ENCODE measurements at places on chromosomes 11 and 22.

- no peak for DNase-seq
Observed at GRCh38 chr11:130211781-130212401, 52.3 kb downstream of the ST14 start.

DNA sequence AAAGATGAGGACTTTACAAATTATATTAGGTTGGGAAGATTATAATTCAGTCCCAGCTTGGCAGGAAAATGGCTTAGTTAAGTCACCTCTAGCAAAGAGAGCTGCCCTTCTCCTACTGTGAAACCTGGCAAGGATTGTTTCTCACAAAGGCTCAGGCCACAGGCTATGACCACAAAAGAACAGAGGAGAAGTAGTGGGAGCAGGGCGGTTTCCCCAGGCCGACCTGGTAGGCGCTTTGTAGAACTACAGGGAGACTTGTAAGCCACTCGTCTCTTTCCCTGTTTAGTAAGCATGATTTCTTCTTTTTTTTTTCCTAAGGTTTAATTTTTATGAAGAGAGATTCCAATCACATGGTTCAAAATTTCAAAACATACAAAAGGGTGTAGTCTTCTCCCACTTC lies 4.6 kb downstream of the SNAP29 start:
- DNase-seq, result no peak

- DNase-seq, result no peak
Observed at GRCh38 chr11:95330302-95330701, 99.3 kb upstream of the SESN3 start.

GRCh38 chr22:41377846-41378245 lies 3.9 kb upstream of the TEF start:
- no peak for DNase-seq

DNA sequence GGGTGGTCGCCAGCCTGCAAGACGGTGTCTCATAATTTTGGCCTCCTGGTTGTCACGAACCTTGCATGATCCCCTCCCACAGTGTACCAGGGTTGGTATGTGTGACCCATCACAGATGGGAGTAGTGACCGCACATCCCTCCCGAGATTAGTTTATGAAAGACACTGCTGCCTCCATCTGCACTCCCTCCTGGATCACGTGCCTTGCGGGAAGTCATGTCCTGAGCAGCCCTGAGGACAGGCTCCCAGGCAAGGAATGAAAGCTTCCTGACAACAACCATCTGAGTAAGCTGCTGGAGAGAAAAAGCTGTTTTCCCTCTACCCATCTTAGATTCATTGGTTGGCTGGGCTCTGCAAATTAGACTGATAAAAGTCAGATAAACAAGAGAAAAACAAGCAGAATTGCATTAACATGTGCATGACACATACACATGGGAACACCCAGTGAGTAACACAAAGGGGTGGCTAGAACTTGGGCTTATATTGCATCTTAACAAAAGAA lies 14.4 kb upstream of the PAMR1 start:
- no peak for DNase-seq

DNA sequence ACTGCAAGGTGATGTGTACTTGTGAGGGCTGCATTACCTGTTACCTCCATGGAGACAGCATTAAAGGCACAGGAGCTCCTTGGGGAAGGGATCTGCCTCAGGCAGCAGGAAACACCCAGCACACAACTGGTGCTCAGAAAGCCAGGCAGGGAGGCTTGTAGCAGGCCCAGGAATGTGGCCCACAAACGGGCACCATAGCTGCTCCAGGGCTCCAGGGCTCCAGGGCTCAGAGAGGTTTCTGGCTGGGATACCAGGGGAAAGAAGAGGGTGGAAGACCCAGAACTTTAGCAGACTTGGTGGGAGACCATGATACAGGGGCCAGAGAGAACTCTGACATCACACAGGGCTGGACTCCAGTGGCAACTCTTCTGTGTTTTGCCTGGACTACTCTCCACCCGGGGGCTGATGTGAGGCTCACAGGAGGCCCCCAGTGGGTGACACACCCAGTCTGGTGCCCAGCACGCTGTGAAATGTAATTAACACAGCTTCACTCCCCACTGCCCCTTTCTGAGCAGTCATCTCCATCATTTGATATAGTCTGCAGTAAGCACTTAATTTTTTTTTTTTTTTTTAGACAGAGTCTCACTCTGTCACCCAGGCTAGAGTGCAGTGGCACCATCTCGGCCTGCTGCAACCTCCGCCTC lies 14.7 kb upstream of the SULT4A1 start:
- DNase-seq, result no peak

- no peak for DNase-seq
Observed at GRCh38 chr11:69401715-69402114, 79.7 kb upstream of the LINC01488 start.
